ENCODE measurements at places on chromosomes 11 and 22. TPM values are rescaled to one million over a fixed set of nuclear protein-coding genes. Genes with fewer than 3 reads are reported as not detected.

Gene GPR83
- 0.23 TPM for total RNA-seq

Gene ANO9
- 81.9 TPM for total RNA-seq

Gene KREMEN1
- total RNA-seq = 59.4 TPM

DNA sequence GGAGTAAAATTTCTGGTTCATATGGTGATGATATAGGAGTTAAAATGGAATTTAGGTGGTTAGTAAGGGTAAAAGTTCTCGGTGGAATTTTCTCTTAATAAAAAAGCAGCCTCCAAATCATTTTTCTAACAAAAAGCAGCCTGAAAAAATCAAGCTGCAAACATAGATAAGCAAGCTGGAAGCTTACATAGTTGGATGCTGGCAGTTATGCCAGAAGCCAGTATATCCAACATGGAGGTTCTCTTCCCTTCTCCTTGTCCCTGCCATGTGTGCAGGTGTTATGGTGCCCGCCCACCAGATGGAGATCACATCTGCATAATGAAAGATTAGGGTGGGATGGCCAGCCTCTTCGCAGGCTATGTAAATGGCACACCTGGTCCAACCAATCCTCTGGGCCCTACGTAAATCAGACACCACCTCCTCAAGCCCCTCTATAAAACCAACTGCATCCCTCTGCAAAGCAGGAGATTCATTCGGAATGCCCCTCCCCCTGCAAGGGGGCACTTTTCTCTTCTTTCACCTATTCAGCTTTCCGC lies 22.4 kb downstream of the PIWIL3 start:
- DNase-seq = no peak
- no peaks in the 10 kb centered on the region for H3K36me3 ChIP-seq
- no peak overlapping the region for H3K27ac ChIP-seq
- H3K4me3 ChIP-seq = no peak overlapping the region
- no peaks in the 10 kb centered on the region for H3K4me1 ChIP-seq
- peaks cover 4% of the 10 kb centered on the region for H3K27me3 ChIP-seq

GRCh38 chr22:26674211-26675190 lies 17.1 kb downstream of the MIAT start:
- peak overlapping the region; percentile 82 for H3K4me3 ChIP-seq
- DNase-seq = no peak
- peaks cover 44% of the 10 kb centered on the region for H3K4me1 ChIP-seq
- H3K27me3 ChIP-seq = no peaks in the 10 kb centered on the region

- H3K4me1 ChIP-seq = no peaks in the 10 kb centered on the region
- H3K36me3 ChIP-seq = no peaks in the 10 kb centered on the region
- no peak overlapping the region for H3K27ac ChIP-seq
- no peak for DNase-seq
- H3K27me3 ChIP-seq = no peaks in the 10 kb centered on the region
These were observed 1589.4 kb upstream of the TENM4 start for GRCh38 chr11:81030186-81030585.

DNA sequence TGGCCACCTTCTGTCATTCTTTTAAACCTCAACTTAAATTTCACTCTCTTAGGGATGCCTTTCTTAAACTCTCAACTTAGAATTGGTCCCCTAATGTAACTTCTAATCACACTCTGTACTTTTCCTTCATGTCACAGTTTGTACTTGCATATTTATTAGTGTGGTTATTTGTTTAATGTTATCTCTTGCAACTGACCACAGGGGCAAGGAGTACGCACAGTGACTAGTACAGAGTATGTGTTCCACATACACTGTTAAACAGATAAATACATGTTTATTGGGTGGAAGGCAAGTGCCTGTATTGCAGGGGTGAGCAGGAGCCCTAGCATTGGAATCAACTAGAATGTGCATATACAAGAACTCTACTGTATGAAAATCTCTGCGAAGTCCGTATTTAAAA lies 554.0 kb downstream of the INSC start:
- no peak for DNase-seq
- H3K36me3 ChIP-seq = no peaks in the 10 kb centered on the region
- peaks cover 2% of the 10 kb centered on the region for H3K27me3 ChIP-seq
- no peak overlapping the region for H3K27ac ChIP-seq

DNA sequence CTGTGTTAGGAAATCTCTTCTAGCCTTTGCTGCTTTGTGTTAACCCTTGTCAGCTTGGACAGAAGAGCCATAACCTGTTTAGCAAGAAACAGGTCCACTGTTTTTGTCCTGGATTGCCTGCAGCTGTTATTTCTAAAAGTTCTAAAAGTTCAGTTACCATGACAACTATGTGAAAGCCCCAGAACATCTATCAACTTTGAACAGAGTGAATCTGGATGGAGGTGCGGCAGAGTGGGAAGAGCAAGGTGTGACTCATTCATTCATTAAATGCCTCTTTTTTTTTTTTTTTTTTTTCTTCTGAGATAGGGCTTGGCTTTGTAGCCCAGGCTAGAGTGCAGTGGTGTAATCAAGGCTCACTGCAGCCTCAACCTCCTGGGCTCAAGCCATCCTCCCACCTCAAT lies 50.5 kb downstream of the RBX1 start:
- no peaks in the 10 kb centered on the region for H3K27me3 ChIP-seq
- DNase-seq = no peak
- no peak overlapping the region for H3K27ac ChIP-seq

Data from suprapubic skin (tissue), 4 donors.